Urothelium cell line (cell line): ENCODE measurements at places on chromosomes 11 and 22.

DNA sequence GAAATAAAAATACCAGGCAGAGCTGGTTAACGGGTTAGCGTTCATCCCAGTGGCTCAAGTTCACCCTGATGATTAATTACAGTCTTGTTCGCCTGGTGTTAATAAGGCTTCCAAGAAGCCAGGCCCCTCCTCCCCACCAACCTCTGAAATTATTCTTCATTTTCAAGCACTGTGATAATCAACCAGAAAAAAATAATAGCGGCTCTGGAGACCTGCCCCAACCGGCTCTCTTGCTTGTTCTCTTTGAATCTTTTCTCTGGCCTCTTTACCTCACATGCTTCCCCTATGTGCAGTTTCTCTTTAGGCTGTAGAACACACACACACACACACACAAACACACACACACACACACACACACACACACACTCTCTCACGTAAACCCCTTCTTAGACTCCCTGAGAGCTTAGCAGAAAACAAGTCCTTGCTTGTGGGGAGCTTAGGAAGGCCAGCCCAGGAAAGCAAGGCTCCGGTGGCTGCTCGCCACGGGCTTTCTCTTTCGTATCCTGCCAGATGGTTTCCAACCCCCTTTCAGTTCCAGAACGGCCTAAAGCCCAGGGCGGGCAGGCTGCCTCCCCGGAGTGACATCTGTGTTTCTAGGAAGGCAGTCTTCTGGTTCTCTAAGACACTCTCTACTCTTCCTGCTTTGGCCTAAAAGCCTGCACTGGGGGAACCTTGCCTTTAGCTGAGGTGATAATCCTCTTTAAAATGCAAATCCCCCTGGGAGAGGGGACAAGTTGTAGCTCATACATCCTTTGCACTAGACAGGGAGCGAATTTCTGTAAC lies 106.4 kb upstream of the SESN3 start:
- no peak for DNase-seq

DNA sequence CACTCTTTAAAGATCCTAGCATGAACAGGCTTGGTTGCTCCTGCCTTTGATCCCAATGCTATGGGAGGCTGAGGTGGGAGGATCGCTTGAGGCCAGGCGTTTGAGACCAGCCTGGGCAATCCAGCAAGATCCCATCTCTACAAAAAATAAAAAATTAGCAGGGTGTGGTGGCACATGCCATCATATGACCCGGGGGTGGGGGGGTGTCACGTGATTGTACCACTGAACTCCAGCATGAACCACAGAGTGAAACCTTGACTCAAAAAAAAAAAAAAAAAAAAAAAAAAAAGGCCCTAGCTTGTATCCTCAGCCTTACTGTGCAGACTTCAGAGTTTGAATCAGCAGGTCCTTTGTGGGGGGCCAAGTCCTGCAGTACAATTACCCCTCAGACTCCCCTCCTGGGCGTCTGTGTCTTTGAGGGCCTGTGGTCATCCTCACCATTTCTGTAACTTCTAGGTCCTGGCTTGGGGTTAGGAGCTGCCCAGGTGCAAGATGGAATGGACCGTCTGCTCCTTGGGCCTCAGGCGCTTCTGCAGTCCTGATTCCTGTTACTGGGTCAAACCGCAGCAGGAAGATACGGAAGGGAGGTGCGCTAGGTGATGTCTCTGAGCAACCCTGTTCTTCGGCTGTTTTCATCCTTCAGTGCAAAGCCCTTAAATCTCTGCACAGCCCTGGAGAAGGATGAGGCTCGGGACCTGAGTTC lies 208.1 kb downstream of the CTTN start:
- no peak for DNase-seq

DNA sequence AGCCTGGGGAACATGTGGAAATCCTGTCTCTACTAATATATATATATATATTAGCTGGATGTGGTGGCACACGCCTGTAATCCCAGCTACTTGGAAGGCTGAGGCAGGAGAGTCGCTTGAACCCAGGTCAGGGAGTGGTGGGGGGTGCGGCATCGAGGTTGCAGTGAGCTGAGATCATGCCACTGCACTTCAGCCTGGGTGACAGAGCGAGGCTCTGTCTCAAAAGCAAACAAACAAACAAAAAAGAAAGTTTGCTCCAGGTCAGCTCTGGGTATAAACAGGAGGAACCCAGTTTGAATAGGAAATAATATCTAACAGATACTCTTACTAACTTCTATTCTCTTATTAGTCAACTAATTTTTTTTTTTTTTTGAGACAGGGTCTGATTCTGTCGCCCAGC lies 34.3 kb upstream of the CECR2 start:
- DNase-seq: no peak

GRCh38 chr11:64052938-64053622 lies 17.3 kb downstream of the FLRT1 start:
- no peak for DNase-seq

DNA sequence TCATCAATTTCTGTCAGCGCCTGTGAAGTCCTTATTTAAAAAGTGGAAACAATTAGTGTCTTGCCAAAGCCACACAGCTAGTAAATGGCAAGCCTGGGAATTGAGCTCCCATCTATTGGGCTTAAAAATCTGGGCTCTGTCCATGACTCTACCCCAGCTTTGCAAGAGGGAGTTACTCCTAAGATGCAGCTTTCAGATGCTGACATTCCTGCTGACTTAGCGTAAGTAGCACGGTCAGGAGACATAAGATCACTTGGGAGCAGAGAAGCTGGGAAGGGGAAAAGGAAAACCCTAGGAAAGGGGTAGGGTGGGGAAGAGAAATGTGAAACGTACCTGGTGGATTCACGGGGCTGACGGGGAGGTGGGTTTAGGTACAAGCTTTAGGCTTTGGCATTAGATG lies 36.0 kb upstream of the OR4B1 start:
- DNase-seq: no peak

DNA sequence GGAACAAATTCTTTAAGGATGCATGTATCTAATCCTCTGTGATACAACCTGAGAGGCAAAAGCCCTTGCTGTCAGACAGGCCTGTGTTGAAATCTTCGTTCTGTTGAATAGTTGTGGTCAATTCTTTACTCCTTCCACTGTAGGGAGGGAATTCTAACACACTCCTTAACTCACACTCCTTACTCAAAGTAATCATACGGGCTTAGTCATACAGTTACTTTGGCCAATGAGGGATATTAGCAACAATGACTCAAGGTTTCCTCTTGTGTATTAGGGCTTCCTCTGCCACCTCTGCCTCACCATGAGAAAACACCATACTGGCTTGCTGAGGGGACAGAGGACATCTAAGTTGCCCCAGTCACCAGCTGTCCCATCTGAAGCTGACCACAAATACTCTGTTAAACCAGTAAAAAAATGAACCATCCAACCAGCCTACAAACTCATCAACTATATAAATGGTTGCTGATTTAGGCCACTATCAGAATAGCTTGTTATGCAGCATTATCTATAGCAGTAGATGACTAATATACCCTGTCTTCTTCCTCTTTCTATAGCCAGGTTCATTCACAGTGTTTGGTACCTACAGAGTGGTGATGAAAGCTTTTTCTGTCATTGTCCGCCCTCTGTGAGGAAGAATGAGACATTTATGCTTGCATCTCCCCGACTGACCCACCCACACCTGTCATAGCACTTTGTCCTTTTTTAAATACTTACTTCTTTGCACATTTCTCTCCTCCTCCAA lies 322.8 kb upstream of the SYN3 start:
- DNase-seq: peak; percentile 66

- no peak for DNase-seq
Measured at GRCh38 chr22:42770941-42771647, 50.4 kb upstream of the A4GALT start.

DNA sequence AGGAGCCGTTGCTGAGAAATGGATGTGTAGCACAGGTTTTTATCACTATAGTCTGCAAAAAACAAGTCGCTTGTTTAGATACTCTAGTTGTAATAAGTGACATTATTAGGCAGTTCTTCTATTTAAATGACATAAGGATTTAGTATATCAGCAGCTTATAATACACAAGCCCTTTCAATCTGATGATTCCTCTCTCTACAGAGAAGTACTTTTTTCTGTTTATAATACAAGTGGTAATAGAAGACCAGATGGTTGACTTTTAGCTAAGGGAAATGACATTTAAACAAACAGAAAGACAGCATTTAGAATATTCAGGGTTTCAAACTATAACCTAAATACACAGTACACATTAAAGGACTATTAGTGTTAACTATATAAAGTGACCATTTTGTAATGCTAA lies 60.4 kb downstream of the IMMP1L start:
- no peak for DNase-seq

DNA sequence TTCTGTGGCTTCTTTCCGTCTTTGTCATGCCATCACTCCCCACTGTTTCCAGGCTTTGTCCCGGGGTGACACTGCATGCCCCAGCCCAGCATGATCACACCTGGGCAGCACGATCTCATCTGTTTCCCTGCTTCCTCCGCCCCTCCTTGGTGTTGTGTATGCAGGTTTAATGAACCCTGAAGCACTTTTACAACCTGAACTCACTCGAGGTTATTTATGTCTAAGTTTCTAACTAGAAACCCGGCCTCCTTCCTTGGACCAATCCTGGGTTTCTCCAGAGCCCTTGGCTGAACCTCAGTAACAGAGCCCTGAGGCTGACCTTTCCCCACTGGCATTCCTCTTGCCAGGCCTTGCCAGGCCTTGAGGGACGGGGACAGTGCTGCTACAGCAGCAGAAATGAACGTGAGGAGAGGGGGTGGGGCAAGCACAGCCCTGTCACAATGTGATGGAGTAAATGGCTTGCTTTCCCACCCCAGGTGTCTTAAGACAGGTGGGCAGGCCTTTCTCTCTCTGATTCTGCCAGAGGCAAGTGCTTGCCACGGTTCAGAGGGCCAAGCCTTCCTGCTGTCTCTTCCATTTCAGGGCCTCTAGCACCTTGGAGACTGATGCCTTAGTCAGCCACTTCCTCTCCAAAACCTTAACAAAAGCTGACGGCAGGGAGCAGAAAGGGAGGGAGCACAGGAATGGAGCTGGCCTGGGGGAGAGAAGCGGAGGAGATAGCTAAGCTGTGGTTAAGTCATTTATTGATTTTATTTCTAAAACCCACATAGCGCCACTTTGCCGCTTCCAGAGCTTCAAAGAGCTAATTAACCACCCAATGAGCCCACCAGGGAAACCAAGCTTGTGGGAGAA lies 3.1 kb upstream of the PYGM start:
- no peak for DNase-seq

DNA sequence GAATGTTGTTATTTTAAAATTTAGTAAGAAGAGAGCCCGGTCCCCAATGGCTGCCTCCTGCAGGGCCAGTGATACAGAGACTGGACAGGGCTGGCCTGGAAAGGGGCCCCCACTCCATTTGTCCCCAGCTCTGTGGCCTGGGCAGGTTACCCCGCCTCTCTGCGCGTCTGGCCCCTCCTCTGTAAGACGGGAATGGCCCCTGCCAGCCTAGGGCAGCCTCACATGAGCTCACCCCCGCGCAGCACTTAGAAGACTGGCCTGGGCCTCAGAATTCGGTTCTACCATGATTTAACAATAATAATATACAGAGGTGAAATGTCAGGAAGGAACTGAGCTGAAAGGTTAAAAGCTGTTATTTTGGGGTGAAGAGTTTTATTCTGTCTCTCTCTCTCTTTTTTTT lies 1.3 kb downstream of the APOBEC3G start:
- DNase-seq: no peak

DNA sequence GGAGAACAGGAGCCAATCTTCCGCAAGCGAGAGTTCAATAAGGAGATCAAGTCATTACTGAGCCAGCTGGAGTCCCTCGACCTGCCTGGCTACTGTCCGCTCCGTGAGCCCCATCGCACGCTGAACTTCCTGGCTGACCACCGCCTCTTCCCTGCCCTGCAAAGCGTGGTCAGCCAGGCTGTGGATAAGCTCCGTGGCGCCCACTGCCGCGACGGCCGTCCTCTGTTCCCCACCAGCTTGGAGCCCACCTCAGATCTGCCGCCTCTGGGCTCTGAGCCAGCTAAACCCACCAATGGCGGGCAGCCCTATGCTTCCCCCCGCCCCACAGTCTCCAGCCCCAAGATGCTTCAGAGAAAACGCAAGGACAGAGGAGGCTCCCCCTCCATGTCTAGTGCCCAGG lies 2.3 kb downstream of the CCDC116 start:
- no peak for DNase-seq

DNA sequence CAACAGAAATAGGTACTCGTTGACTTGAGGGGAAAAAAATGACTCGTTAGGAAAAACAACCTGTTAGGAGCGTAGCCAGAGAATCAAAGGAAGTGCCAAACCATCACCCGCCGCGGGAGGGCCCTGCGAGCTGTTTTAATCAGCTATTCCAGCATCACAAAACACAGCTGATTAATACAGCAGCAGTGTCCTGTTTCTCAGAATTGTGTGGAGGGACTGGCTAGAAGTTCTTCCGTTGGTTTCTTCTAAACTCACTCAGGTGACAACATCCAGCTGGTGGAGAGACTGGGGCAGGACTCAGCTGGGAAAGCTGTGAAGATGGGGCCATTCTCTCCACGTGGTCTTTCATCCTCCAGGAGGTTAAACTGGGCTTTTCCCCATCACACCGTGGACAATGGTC lies 28.0 kb downstream of the HSPA8 start:
- peak; percentile 11 for DNase-seq

DNA sequence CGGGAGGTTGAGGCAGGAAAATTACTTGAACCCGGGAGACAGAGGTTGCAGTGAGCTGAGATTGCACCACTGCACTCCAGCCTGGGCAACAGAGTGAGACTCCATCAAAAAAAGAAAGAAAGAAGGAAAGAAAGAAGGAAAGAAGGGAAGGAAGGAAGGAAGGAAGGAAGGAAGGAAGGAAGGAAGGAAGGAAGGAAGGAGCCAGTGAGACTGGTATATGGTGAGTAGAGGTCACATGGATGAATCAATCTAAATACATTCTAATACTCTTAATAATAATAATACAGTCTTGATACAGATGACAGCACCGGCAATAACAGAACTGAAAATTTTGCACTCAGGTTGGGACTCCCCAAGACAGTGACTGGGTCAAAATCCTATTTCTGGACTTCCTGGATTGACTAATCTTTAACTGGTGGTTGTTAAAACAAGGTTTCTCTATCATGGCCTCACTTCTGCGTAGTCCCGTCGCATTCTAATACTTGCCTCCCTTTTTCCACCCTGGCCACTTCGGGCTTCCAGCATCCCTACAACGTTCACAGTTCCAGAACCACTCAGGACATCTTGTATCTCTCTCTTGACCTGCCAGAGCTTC lies 53.5 kb upstream of the EIF3M start:
- no peak for DNase-seq

- no peak for DNase-seq
Measured at GRCh38 chr22:25008666-25009065, 56.1 kb downstream of the KIAA1671 start.

- no peak for DNase-seq
Measured at GRCh38 chr11:70116386-70117065, 38.4 kb downstream of the ANO1 start.

DNA sequence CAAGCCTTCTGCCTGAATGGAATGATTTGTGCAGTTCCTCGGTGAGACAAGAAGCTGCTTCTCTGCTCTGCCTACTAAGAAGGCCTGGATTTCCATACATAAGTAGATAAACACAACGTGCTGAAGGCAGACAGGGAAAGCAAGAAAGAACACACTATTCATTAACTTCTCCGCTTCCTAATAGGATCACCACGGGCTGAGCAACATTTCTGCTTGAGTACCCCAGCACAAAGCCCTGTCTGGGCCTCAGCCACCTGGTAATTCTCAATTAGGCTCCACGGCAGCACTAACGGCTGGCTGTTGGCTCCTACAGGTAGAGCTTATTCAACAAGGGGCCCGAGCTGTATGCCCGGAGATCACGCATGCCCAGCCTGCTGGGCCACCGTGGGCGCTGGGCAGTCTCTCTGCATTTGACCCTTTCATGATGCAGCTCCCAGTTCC lies 1156.6 kb downstream of the TBC1D22A start:
- no peak for DNase-seq
